Renal pelvis (tissue), 12 donors: ENCODE measurements at places on chromosomes 6 and 20. TPM values are rescaled to one million over a fixed set of nuclear protein-coding genes. Genes with fewer than 3 reads are reported as not detected.
A peak's percentile ranks its signal among the peaks of the same experiment; 100 is the strongest.

- DNase-seq, result no peak
Observed at GRCh38 chr6:117493470-117493869, 11.0 kb downstream of the DCBLD1 start.

The COL9A3 gene
- polyA plus RNA-seq, result 30.0 TPM

GRCh38 chr6:33313709-33314514 is at the start of gene TAPBP:
TSS of gene TAPBP (minus strand) at chr6:33314078. CDS start at chr6:33314041, 37 bp downstream.
- peak; percentile 66 for DNase-seq

The COL11A2 gene
- polyA plus RNA-seq, result 4.8 TPM

DNA sequence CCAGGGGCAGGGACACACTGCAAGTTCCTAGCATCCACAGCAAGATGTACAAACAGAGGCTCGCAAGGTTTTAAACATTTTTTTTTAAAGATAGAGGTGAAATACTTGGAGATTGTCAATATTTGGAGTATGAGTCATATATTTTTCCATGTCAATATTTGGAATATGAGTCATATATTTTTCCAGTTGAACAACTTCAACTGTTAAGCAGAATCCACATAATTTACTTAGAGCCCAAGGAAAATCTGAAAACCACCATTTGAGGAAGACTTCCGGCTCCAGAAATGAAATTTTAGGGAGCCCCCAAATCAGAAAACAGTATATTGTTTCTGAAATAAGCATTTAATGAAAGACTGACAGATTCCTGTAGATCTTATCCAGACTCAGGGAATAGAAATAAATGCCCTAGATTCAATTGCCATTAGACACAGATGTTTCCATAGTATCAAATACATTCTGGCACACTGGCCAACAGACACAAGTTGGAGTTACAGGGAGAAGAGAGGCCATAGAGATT is 51.6 kb upstream of the FAM184A start:
- DNase-seq, result no peak

- DNase-seq, result no peak
Observed at GRCh38 chr6:69106511-69106910, 471.4 kb downstream of the ADGRB3 start.

The CCN5 gene
- 0.13 TPM for polyA plus RNA-seq

DNA sequence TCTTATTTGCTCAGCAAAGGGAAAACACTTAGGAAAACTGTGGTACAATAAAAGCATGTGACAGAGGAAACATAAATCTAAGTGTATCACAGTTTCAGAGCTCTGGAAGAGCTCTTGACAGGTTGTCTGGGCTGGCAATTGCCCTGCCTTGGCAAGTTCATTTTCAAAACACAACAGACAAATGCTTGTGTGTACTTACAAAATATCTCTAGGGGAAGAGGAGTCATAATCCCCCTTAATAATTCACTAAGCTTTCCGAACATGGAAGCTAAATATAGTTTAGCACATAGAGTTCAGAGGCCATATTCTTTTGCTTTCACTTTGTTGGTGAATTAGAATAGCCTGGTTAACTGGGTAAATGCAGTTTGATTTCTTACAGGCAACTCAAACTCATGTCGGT is 211.6 kb upstream of the THEMIS start:
- DNase-seq, result no peak

- no peak for DNase-seq
Observed at GRCh38 chr20:10513931-10514575, 78.9 kb downstream of the SLX4IP start.

DNA sequence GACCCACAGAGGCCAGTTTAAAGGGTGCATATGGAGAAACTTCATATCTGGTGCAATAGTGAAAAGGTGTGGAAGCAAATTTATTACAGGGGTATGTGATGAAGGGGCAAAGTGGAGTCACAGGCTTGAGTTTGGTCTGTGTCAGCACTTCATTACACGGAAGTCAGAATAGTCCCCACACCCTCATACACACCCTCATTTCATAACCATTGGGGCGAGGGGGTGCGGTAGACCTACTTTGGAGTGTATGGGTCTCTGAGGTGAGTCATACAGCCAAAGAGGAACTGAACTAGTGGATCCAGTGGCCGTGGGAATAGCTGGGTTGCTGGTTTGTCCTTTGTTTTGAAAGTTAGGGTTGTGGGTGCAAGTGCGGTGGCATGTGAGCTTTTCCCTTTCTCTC is 3.3 kb downstream of the TM9SF4 start:
- DNase-seq, result no peak

DNA sequence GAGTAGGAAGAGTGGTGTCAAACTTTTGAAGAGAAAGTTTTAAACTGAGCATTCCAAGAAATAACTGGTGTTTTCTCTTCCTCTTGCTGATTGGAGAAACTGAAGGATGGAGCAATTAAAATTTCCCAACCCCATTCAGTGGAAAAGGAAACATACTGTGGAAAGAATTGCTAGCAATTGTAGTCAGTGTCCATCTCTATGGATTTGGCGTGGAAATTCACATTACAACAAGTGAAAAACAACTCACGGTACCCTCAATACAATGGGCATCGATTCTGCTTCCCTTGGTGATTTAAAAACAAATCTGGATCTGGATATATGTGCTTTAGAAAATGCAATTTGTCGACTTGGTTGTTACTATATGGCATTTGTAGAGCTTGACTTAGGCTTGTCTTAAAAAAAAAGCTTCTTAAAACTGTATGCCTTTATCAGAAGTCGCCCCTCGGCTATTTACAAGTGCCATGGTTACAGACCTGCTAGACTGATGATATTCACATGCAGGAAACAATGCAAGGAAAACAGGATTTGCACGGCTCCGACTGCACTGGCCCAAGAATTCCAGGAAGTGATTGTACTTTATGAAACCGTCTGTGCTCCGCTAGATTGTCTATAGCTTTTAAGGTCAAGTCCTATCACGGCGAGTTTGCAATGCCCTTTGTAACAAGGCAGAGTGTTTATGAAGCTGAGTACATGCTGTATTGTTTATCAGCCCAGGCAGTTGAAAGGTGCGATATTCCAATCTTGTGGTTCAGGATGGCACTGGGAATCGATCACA is 131.7 kb upstream of the PHACTR1 start:
- DNase-seq, result no peak

The SPINT4 gene
- polyA plus RNA-seq, result not detected
